ENCODE measurements at places on chromosomes 11 and 22.

DNA sequence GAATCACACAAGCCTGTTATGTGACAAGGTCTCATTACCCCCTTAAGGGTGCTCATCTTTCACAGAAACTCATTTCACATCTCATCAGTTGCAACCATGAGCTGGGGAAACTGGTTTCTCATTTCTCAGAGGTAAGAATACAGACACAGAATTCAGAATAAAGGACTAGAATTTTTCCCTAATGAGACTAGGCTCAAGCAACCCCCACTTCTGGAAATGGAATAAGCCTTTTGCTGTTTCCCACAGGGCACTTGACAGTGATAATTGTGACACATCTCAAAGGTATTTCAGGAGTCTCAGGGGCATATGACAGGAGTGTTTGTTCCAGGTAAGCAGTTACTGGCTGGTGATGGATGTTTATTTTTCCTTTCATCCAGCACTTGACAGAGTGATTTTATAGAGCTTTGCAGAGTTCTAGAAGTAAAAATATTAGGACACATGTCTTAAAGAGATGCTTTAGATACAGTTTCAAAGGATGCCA is 112.9 kb upstream of the DDI1 start:
- DNase-seq = no peak

DNA sequence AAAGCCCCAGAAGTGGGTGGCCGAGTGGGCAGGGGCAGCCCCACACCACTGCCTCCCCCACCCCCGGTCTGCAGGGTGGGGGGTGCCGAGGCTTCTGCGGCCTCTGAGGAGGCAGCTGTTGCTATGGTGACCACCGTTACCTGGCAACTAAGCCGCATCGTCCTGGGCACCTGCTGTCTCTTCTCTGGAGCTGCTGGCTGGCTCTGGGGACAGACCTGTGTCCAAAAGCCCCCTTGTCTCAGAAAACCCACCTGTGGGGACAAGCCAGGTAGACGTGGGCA is 79.9 kb upstream of the PRR5 start:
- no peak for DNase-seq

DNA sequence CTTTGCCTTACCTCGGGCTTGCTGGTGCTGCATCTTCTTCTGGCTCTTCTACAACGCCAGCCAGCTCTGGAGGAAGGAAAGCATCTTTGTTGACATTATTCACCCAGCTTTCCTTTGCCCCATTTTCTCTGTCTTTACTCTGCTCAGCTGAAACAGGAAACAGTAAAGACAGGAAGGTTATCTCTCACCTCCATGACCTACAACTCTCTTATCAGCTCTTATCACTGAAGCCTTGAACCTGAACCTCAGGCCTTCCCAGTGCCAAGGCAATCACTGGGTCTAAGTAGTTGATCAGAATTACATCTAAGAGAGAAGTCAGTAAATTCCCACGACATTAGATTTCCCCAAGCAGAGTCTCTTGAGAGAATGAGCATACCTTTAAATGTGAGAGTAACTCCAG is 59.6 kb upstream of the CCDC89 start:
- no peak for DNase-seq

- no peak for DNase-seq
Measured at GRCh38 chr11:71204294-71204693, 48.1 kb downstream of the SHANK2 start.

- DNase-seq = no peak
Measured at GRCh38 chr22:19706661-19707151, 7.6 kb upstream of the SEPTIN5 start.

DNA sequence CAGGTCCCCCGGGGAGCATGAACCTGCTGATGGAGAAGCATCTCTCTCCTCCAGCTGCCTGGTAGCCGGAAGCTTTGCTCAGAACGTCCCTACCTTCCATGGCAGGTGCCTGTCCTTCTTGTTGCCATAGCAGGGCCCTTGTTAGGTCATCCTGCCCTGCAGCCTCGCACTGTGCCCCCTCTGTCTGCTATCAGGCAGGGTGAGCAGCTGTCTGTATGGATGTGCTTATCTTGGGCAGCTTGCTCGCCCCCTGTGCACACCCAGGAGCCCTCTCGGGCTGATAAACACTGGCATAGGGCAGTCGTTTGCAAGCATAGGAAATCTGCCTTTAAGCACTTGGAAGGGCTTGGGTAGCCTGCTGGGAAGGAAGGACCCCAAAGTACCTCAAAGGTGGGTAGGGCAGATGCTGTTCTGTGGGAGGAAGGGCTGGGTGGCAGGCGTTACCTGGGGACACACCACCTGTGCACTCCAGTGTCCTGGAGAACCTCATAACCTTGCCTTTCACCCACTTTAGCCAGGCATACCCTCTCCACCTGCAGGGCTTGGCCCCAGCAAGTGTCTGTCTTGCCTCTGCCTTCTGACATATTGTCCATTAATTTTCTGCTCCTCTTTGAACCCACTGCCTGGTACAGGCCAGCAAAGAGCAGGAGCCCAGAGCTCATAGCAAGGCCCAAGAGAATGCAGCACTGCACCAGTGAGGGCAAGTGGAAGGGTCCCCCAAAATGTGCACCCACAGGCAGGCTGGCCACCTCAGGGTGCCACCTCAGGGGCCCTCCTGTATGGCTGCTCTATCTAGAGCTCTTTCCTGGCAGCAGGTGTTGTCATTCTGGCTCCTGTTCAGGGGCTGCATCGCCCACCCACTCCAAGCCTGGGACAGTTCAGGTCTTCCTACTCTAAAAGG is 8.0 kb upstream of the COMT start:
- DNase-seq = no peak

DNA sequence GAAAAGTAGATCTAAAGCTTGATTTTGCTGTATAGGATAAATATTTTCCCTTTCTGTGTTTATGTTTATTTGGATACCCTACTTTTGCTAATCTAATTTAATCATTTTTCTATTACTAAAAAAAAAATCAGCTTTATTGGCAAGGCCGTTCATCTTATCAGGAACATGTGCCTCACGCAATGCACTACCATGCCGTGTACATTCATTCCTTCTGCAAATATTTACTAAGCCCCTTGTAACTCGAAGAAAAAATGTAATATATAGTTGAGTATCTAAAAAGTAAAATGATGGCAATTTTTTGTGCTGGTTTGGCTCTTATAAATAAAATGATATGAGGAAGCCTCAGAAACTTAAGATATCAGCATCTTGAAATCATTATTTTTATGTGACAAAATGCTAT is 8.9 kb downstream of the UVRAG start:
- DNase-seq = no peak

DNA sequence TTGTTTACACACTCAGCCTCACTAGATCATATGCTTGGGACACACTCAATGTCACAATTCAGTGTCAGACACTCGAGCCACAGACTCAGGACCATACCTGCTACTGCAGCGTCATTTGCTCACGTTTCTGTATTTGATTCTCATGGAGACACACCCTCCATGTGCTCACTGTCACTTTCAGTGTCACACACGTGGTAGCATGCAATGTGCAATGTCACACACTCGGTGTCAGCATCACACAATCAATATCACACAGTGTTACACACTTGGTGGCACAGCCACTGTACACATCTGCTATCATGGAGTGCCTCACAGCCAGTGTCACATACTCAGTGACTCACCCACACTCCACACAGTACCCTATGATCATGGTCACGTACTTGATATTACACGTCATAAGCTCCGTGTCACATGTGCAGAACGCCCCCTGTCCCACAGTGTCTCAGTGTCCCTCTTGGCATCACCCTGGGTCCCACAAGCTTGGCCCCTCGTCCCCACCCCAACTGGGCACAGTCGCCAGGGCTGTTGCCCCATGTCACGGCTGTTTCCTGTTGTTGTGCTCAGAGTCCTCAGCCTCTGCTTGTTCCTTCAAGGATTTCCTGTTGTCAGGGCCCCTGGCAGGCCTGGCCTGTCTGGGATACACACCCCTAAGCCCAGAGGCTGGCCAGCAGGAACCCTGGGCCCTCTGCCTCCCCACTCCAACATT is 49.6 kb downstream of the PDE2A start:
- DNase-seq = no peak

DNA sequence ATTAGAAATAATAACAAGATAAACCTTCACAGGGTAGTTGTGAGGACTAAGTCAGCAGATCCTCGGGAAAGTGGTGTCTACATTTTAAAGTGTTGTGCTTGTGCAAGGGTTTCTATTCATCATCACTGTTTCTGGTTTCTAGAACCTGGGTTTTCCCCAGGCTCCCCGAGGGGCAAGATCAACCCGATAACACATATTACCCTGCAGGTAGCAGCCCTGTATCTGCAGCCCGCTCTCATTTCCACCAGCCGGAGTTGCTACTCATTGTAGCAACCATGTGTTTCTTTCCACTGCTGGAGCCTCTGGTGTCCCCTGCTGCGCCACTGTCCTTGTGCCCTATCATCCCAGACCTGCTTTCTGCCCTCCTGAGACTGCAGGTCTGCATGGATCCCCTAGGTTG is 67.0 kb downstream of the MIAT start:
- DNase-seq = no peak

- no peak for DNase-seq
Measured at GRCh38 chr11:72493426-72494108, 59.2 kb upstream of the CLPB start.

- DNase-seq = no peak
Measured at GRCh38 chr11:18536209-18536608, 9.5 kb upstream of the TSG101 start.

- DNase-seq = no peak
Measured at GRCh38 chr11:35327829-35328228, 91.5 kb downstream of the SLC1A2 start.

GRCh38 chr11:35326266-35326879 is 93.0 kb downstream of the SLC1A2 start:
- DNase-seq = no peak

DNA sequence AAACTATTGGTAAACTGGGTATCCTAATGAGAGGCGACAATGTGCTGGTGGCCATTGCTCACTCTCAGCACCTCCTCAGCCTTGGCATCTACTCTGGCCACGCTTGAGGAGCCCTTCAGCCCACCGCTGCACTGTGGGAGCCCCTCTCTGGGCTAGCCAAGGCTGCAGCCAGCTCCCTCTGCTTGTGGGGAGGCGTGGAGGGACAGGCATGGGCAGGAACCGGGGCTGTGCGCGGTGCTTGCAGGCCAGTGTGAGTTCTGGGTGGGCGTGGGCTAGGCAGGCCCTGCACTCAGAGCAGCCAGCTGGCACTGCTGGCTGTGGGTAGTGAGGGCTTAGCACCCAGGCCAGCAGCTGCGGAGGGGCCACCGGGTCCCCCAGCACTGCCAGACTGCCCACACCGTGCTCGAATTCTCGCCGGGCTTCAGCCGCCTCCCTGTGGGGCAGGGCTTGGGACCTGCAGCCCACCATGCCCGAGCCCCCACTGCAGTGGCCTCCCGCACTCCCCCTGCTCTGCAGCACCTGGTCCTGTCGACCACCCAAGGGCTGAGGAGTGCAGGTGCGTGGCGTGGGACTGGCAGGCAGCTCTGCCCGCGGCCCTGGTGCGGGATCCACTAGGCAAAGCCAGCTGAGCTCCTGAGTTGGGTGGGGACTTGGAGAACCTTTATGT is 575.9 kb upstream of the ANO3 start:
- DNase-seq = no peak

DNA sequence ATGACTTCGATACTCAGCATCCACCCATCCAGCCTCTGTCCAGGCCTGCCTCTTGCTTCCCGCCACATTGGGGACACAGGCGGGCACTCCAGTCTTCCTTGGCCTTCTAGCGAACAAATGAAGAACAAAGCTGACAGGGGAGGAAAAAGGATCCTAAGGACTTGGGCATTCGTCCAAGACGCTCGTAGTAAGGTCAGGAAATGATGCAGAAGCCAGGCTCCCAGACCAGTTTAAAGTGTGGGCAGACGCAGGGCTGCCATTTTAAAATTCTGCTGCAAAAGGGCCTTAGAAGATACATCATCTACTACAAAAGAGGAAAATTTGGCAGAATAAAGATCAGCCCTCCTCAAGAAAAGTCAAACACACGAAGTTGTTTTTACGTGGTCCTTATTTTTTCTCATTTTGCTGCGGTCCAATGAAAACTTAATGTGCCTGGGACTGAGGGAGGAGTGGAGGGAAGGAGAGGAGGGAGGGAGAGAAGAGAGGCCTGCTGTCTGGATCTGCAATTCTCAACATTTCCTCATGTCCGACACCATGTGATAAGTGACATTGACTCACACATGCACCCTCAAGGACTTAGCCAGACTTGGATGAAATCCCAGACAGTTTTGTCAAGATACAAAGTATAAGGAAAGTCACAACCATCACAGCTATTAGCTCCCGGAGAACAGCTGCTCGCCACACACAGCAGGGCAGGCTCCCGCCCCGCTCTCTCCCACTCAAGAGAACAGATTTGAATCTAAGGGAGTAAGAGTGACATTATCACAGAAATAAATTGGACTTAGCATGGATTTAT is 5.7 kb downstream of the DNAL4 start:
- no peak for DNase-seq

DNA sequence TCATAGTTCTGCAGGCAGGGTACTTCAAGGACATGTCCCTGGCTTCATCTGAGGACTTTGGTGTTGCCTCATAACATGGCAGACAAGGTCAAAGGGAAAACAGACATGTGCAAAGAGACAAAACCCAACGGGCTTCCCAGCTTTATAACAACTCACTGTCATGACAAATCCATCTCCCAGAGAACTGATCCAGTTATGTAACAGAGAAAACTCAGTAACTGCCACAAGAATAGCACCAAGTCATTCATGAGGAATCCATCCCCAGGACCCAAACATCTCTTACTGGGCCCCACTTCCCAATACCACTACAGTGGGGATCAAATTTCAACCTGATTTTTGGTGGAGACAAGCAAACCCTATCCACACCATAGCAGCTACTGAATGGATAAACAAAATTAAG is 13.0 kb downstream of the OR52N4 start:
- DNase-seq = no peak

DNA sequence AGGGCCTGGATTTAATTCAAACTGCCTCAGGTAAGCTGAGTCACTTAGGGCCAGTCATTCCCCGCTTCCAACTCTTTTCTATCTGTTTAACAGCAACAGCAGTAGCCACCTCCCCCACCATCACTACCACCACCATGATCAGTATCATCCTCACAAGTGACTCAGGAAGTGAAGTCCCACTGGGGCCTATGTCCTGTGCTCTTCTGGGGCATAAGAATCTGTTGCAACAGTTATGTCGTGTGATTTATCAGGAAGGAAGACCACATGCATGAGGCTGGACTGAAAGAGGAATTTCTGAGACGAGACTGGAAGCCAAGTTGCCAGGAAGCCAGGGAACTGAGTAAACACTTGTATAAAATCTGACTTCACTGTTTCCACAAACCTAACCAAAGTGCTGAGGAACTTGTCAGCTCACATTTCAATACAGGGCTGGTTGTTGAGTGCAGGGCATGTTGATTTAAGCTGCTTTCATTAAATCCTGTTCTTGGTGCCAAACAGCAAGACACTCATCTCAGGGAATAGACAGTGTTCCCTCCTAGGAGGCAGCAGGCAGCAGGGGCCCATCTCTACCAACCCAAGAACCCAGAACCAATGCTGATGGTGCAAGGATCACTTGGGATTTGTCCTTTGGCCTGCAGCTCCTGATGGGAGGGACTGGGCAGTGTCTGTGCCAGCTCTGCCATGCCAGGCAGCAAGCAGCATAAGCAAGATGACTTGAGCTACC is 226.7 kb upstream of the NARS2 start:
- no peak for DNase-seq

Measured in activated T-helper 1 cell treated with Interleukin-2 at 50 U/mL for 16 hours (primary cell).